MV-4-11 (cell line): ENCODE measurements at places on chromosomes 4 and X.
A peak's percentile ranks its signal among the peaks of the same experiment; 100 is the strongest.

DNA sequence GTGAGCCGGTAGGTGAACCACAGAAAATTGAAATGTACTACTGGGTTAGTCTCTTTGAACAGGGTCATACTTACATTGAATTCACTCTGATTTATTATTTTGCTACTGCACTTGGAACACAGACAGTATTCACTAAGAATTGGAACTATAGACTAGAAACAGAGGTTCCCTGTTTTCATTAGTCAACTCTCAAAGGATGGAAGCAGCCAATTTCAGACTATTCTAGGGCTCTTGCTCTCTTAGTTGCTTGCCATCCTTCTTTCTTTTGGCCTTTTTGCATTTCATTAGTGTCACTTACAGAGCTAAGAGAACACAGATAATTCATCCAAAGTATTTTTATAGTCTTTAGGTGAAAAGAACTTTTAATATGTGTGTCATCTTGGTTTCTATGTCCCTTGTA, 52.6 kb downstream of the SHROOM3 start:
- DNase-seq, result no peak

DNA sequence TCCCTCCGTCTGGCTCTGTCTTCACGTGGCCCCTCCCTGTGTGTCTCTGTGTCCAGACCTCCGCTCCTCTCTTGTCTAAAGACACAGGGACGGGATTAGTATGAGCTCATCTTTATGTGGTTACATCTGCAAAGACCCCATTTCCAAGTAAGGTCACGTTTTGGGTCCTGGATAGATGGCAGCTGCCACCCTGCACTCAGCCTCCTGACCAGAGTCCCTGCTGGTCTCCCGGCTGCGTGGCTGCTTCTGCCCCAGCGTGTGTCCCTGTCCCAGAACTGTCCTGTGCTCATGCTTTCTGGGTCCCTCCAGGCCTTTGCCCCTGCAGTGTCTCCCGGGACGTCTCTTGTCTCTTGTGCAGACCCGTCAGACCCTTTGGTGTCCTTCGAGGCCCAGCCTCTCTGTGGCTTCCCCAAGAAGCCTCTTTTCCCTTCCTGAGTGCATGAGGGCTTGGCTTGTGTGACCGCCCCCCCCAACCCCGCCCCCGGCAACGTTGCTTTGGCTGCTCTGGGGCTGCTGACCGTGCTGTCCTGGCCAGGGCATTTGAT, 107.3 kb downstream of the PSAPL1 start:
- DNase-seq, result no peak

DNA sequence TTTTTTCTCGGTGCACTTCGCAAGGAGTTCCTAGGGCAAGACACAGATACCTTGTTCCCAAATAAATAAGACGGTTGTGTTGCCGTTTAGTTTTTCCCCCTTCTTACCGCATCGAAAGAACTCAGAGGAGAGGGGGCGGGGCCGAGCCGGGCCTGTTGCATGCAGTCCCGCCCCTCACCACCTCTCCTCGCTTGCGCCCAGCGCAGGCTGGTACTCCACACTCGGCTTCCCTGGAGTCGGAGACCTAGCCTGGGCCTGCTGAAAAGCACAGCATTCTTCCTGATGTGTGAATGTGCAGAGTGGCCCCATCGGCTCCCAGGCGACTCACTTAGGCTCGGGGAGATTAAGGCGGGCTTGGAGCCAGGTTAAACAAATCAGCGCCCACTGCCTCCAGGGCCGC, 26.1 kb upstream of the VMA21 start:
- no peak for DNase-seq

GRCh38 chrX:42106556-42106955, 183.2 kb upstream of the CASK start:
- DNase-seq, result no peak

GRCh38 chrX:110791071-110791470, 4.5 kb downstream of the CHRDL1 start:
- no peak for DNase-seq

DNA sequence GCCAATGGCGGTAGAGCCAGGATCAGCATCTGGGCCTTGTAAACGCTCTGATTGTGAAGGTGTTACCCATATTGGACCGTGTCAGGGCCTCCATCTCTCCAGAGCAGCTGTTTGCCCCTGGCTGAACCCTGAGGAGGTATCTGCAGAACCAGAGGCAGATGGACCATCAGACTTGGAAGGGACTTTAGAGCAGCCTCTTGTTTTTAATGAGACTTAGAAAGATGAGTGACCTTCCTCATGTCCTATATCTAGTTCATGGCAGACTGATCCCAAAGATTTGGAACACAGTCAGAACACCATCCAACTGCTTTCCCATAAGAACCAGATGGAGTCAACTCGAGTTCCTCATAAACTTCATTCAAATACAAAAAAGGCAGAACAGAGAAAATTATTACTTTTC, 135.1 kb upstream of the MSX1 start:
- no peak for DNase-seq

DNA sequence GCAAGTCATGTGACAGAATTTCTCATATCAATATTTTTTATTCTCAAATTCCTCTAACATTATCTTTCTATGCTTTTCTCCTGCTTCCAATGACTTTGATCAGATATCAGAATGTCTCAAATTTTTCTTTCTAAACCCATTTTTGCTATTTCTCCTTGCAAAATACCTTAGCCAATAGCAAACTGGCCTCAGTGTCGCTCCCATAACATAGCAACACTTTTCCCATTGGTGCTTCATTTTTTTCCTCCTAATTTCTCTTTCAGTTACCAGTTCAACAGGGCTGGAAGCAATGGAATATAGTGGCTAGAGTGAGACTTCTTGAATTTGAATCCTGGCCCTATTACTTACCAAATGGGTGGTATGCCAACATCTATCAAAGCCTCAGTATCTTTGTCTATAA, 1091.6 kb downstream of the C4orf33 start:
- DNase-seq, result no peak

GRCh38 chr4:151624626-151625565, 135.9 kb downstream of the GATB start:
- DNase-seq, result no peak

GRCh38 chr4:177119021-177119471, 190.6 kb upstream of the NEIL3 start:
- no peak for DNase-seq

GRCh38 chrX:132375941-132376340, 112.9 kb downstream of the MBNL3 start:
- DNase-seq, result no peak

DNA sequence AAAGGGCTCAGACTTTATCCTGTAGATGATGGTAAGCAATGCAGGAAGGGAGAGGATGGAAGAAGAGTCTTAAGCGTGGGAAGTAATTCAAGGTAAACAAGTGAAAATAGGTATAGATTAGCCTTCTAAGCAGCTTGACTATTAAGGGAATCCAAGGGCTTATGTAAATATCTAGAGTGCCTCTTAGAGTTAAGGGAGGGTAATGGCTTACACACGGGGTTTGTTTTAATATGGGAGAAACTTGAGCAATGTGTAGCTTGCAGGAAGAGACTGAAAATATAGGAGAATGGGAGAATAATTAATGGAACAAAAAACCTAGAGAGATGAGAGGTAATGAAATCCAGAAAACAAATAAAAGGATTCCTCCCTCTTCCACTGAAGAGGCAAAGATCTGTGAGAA, 12.8 kb upstream of the SAP30 start:
- no peak for DNase-seq

DNA sequence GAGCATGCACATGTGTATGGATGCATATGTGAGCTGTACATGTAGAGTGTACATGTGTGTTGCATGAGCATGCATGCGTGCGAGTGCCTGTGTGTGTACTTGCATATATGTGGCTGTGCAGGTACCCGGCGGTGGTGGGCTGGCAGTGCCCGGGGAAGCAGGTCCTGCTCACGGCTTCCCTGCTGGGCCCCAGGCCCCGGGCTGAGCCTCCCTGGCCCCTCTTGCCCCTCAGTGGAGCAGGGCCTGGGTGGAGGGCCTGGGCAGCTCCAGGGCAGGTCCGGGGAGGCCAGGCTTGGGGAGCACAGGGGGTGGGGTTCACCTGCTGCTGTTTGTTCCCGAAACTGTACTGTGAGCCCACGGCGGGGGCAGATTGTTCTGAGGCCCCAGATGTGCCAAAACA, 9.4 kb downstream of the NAT8L start:
- no peak for DNase-seq

- no peak for DNase-seq
Measured at GRCh38 chrX:39227371-39227770, 426.1 kb downstream of the MID1IP1 start.

GRCh38 chrX:64885850-64886249, 90.4 kb downstream of the ZC4H2 start:
- DNase-seq, result no peak

DNA sequence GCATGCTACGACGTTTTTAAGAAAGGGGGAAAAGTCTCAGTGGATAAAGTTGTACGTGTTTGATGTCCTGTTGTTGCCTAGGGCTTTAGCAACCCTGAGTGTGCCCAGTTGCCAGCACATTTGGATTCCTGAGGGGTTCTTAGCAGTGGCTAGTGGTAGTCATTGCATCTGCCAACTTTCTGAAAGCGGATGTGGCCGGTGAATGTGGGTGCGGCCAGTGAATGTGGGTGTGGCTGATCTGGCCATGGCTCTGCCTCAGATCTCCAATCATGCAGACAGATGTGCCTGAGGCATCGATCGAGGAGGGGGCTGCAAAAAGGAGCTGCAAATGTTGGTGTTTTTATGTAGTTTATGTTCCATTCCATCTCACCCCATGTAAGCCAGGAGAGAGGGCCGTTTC, 41.5 kb upstream of the FAT1 start:
- DNase-seq, result no peak

GRCh38 chrX:111505783-111506182, 5.7 kb upstream of the SERTM2 start:
- no peak for DNase-seq

DNA sequence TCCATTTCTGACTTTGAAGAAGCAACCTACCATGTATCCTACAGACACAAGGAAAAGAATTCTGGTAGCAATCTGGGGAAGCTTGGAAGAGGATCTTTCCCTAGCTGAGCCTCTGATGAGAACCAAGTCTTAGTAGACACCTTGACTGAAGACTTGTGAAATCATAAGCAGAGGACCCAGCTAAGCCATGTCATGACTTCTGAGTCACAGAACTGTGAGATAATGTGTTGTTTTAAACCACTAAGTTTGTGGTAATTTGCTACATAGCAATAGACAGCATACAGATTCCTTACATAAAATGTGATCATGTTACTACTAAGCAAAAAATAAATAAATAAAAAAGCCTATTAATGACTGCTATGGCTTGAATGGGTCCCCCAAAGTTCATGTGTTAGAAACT, 71.3 kb upstream of the ANKRD50 start:
- no peak for DNase-seq

GRCh38 chr4:133869486-133869885, 332.1 kb downstream of the PABPC4L start:
- no peak for DNase-seq

GRCh38 chr4:89249716-89250361, 57.8 kb downstream of the GPRIN3 start:
- no peak for DNase-seq

GRCh38 chr4:129403848-129404247, 307.9 kb downstream of the C4orf33 start:
- DNase-seq, result peak; percentile 8

DNA sequence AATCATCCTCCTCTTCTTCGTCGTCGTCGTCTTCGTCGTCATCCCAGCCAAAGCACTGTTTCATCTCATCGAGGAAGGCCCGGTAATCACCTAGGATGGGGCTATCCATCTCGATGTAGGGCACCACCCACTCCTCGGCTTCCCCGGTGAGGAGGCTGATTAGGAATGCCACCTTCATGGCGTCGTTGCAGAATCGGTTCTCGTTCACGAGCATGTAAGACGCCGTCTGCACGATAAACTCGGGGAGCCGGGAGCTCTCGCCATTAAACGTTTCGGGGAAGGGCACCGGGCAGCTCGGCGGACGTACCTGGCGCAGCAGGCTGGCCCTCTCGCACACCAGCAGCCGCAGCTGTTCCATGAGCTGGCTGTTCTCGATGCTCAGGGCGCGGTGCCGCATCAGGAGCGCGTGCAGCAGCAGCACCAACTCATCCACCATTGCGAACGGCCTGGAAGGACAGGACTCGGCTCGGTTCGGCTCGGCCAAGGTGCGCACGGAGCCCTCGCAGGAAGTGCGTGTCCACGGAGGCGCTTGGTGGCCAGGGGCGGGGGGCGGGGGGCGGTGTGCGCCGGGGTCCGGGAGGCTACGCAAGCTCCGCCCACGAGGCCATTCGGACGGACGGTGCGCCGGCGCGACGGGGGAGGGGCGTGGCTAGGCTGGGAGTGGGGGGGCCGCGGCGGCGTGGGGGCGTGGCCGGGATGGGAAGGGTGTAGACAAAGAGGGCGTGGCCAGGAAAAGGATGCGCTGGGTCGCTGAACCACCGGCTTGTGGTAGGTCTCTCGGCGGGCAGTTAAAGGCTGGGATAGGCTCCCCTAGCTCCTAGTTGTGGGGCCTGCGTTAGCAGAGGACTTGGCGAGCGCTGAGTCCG, at the start of gene LDOC1:
LDOC1 (minus strand) TSS at position 544 of the 866 bp plus-strand sequence; CDS start at position 436, 108 bp downstream.
- no peak for DNase-seq

GRCh38 chrX:79330022-79330421, 37.1 kb downstream of the ITM2A start:
- no peak for DNase-seq

DNA sequence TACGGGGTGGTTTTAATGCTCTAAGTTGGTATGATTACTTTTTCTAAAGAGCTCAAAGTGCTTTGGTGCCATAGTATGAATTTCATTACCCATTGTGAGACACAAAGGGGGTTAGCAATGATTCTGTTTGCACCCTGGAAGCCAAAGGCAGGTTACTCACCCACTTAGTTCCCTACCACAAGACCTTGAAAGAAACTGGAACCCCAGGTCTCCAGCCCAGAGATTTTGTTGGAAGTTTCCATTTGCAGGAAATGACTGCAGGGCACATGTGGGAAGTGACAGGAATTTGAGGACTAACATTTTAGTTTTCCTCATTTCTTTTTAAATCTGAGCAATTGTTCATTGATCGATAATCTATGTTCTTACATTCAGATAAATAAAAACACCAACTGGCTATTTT, 1.8 kb upstream of the HS3ST1 start:
- no peak for DNase-seq

DNA sequence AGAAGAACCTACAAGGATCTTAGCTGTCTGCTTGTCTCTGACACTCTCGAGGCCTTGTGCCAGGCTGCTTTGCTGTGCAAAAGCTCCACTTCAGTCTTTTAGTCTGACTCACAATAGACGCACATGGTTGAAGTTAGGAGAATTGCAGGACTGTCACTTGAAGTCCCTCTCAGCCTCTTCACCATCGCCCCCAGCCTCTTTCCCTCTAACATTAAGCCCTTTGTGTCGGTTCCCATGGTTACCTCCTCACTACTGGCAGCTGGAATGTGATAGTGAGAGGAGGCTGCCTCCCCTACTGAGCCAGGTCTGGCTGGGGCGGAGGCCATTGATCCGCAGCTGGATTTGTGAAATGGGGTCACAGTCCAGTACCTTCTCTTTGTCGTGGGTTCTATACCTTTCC, 201.8 kb downstream of the SOWAHB start:
- DNase-seq, result no peak

DNA sequence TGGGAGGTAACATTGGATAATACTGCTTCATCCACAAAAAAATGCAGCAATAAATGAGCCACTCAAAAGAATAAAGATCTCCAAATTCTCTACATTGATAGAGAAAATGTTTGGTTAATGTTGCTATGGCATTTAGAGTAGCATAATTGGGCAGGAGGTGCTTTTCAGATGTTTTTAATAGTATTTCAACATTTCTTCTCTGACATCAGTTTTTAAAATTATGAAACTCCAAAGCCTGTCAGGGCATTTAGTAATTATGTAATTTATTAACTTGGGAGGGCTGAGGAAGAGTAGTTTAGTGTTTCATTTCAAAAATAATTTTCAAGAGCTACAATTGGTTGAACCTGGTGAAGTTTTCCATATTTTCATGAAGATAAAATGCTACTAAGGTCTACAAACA, 211.3 kb upstream of the INTU start:
- no peak for DNase-seq
